ENCODE measurements at places on chromosomes 7 and 10.

DNA sequence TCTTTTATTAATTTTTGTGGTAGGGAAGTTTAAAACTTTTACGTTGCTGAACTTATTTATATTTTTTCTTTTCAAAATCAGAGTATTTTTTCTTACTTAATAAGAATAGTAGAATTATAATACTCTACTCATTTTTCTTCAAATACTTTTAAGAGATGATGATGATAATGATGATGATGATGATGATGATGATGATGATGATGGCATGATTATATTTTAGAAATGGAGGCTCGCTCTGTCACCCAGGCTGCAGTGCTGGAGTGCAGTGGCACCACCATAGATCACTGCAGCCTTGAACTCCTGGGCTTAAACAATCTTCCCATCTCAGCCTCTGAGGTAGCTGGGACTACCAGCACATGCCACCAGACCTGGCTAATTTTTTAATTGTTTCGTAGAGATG lies 118.3 kb upstream of the FAM171A1 start:
- no peak for DNase-seq

DNA sequence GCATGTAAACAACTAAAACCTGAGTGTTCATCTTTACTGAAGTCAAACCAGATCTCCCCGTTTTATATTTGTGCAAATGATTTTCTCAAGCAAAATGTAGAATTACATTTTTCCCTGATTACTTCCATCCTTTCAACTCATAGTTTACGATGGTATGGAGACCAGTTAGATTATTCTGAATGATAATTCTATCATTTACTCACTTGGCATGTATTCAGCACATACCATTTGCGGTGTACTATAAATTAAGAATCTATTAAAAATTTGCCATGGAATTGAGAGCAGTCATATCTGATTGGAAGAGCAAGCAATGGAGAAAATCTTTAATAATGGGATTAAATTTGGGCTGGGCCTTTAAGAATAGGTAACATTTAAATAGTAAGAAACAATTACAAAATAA lies 22.4 kb downstream of the DNAJC1 start:
- no peak for DNase-seq

DNA sequence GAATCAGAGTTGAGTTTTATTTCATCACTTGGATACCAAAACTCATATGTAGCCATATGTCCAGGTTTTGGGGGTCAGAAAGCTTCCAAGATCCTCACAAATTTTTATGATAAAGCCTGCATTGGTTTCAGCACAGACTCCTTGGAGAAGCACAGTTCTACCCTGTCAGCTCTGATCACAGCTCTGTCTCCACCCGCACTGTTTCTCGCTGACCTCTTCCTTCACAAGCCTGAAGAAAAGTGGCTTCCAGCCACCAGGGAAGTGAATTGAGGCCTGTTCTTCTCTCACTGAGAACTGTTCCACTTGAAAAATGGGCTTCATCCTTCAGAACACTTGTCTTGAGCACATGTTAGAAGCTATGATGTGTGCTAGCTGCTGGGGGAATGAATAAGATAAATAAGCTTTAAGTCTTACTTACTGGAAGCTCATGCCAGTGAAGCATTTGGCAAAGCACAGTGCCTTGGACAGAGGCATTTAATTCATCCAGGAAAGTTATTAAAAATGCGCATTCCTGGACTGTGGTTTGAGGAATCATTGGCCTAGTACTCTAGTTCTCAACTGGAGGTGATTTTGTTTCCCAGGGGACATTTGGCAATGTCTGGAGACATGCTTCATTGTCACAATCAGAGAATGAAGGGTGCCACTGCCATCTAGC lies 133.6 kb downstream of the BMPER start:
- DNase-seq: peak; percentile 33

- no peak for DNase-seq
These were observed 155.8 kb downstream of the MALRD1 start for GRCh38 chr10:19204246-19204917.

DNA sequence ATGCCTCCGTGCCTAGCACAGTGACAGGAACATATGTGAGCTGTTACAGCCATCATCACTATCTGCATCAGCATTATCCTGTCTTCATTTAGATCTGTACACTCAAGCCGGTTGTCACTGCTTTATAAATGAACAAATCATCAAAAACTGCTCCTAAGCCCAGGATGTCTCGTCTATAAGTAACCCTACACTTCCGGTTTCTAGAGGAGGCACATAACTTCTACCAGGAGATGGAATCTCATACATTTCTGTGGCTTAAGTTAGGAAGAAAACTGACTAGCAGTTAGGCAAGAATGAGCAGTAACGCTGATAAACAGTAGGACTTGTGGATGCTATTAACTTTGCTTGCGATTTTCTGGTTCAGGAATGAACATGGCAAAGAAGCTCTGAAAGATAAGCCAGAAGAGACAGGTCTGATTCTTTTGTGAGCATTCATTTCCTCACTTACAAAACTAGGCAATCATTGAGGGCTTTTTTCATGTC lies 1199.2 kb downstream of the SORCS3 start:
- no peak for DNase-seq

- DNase-seq: no peak
These were observed 13.1 kb downstream of the EZH2 start for GRCh38 chr7:148871030-148871429.

GRCh38 chr7:1610013-1610677 lies 40.3 kb upstream of the PSMG3 start:
- DNase-seq: no peak

- no peak for DNase-seq
These were observed 13.5 kb downstream of the CREM start for GRCh38 chr10:35140126-35140525.

- DNase-seq: no peak
These were observed 80.9 kb downstream of the LRRC17 start for GRCh38 chr7:102993718-102994029.

DNA sequence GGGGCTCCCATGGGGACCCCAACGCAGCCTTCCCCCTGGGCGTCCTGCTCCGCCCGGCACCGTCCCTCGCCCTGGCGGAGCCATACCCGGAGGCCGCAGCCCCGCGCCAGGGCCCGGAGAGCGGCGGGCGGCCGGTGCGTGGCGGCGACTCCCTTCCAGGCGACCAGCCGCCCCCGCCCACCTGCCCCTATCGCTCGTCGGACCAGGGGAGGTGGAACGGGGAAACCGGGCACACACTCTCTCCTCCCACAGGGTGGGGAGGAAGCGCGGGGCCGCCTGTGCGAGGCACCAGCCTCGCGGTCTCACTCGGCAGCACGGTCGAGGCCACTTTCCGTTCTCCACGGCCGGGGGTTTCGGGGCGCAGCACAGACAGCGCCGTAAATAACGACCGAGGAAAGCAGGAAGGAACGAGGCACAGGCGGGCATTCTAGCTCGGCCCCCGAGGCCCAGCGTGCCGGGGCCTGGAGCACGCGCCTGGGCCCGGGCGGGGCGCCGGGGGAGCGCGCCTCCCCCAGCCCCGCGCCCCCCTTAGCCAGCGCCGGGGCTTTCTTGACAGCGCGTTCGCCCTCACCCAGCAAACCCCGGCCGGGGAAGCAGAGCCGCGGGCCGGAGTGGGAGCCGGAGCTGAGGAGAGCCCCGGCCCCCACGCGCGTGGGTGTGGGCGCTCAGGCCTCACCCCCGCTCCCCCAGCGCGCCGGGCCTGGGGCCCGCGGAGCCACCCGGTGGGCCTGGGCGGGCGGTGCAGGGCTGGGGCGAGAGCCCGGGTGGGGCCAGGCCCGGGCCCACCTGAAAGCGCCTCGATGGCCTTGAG lies 936 bp downstream of the IGF2BP3 start:
- DNase-seq: no peak

GRCh38 chr7:133048589-133048988 lies 33.3 kb downstream of the CHCHD3 start:
- no peak for DNase-seq

DNA sequence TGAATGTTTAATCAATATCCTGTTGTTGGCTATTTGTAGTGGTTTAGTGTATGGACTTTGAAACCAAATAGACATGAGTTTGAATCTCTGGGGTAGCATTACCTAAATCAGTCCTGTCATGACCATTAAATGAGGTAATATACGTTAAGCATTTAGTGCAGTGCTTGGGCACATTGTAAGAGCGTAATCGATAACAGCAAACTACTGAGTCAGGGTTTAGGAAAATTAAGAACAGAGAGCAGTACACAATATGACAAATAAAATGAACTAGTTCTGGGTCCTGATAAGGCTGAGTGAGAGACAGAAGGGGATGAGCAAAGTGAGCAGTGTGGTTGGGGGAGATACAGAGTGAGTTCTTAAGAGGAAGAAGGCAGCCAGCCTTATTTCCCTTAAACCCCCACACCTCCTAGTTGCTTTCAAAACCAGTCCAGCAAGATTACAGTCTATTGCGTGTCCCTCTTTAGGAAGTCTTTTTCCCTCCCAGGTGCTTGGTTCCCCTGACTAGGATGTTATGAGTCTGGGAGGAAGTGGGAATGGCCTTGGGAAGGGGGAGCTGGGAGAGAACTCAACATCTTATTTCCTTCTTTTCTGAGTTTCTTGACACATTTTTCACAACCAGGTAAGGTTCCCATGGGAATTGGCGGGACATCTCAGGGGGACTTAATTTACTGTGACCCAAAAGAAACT lies 171.0 kb downstream of the SND1 start:
- DNase-seq: no peak

GRCh38 chr10:62430881-62431280 lies 56.7 kb downstream of the ZNF365 start:
- no peak for DNase-seq

- peak; percentile 97 for DNase-seq
These were observed 6.2 kb downstream of the C10orf105 start for GRCh38 chr10:71713135-71714030.

GRCh38 chr10:78972160-78972946 lies 96.4 kb upstream of the ZMIZ1 start:
- no peak for DNase-seq

GRCh38 chr10:59037018-59037389 lies 139.4 kb upstream of the PHYHIPL start:
- DNase-seq: no peak

DNA sequence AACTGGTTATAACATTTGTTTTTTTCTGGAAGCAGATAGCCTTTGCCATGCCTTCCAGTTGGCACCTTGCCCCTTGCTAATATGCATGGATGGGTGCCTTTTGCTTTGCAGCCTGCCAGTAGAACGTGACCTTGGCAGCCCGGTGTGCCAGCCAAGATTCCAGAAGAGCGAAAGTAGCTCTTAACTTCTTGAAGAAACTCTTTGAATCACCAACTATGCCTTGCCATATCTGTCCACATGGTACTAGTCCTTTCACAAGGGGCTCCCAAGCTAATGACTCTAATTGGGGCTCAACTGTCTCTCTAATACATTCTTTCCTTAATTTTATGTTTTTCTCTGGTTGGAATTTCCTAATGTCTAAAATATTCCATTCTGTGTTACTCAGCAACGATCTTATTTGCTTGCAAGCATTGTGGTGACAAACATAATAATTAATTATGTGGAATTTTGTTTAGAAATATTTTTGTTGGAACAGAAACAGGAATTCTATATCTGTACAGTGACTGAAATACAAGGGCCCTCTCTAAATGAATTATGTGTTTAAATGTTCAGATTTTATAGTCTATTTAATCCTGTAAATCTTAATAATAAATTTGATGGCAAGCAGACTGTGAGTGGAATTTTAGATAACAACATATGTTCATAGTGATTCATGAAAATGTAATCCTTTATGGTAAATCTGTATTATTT lies 45.8 kb downstream of the HDAC9 start:
- peak; percentile 70 for DNase-seq

- DNase-seq: peak; percentile 58
These were observed 80.2 kb downstream of the RNF216 start for GRCh38 chr7:5701085-5701914.

GRCh38 chr10:35909121-35909720 lies 267.1 kb upstream of the FZD8 start:
- DNase-seq: no peak

DNA sequence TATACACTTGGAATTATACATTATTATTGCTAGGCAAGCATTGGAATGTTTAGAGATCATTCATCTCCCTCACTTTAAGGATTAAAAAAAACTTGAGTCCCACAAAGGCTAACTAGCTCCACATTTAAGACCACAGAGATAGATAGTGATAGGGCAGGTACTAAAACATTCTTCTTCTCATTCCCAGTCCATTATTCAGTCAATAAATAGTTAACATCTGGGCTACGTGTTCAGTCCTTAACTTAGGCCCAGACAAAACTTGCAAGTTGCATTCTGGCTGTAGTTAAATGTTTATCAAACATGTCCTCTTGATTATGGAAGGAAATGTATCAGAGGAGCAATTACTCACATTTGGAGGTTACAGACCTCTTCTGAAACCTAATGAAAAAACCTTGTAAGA lies 2.4 kb downstream of the GNG11 start:
- no peak for DNase-seq

GRCh38 chr7:140334341-140335057 lies 63.8 kb downstream of the SLC37A3 start:
- no peak for DNase-seq

DNA sequence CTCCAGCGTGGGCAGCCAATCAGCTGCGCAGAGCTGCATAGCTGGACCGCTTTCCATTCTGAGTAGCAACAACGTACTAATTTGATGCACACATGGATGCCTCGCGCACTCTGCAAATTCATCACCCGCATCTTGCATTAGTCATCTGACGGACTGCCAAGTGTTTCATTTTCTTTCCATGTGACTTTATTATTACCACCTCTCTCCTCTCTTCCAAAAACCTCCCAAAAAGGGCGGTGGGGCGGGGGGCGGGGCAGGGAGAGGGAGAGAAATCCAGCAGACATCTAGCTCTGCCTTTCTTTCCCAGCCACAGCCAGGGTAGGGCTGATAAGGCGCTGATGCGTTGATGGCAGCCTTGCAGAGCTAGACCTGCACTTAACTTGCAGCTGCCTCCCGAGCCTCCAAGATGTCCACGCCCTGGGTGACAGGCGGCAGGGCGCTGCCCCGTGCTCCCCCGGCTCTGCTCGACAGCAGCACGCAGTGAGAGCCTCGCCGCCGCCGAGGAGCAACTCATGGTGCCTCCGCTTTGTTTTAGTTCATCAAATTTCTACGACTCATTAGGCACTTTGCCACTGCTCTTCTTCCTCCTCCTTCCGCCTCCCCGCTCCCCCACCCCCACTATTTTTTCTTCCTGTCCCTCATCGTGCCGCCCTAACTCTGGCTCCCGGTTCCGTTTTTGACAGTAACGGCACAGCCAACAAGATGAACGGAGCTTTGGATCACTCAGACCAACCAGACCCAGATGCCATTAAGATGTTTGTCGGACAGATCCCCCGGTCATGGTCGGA lies 147.3 kb downstream of the CELF2 start:
- DNase-seq: peak; percentile 83

DNA sequence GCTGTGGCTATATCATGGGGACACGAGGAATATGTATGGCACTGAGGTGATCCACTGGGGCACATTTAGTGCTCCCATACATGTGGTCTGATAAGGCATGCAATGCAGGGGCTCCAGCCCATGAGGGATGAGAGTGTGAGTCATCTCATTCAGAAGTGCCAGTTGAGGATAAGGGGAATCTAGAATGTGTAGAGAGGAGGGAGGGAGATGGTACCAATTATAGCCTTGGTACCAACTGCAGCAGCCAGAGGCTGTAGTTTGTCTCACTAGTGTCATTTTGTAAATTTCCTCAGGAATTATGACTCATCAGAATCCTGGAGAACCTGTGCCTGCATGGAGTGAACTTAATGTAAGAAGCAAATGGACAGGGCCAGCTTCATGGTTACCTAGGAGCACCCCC lies 46.2 kb downstream of the LAMB4 start:
- peak; percentile 60 for DNase-seq

- no peak for DNase-seq
These were observed 91.0 kb downstream of the ZMIZ1 start for GRCh38 chr10:79159785-79160184.

Data from NCI-H226 (cell line).